Activated naive CD4-positive, alpha-beta T cell (primary cell): ENCODE measurements at places on chromosomes 2 and 18.

- DNase-seq: no peak
Observed at GRCh38 chr2:183341057-183341456, 216.8 kb downstream of the NUP35 start.

GRCh38 chr18:56492136-56492535 is 146.3 kb downstream of the TXNL1 start:
- no peak for DNase-seq

- no peak for DNase-seq
Observed at GRCh38 chr2:113707106-113707505, 49.3 kb downstream of the SLC35F5 start.

DNA sequence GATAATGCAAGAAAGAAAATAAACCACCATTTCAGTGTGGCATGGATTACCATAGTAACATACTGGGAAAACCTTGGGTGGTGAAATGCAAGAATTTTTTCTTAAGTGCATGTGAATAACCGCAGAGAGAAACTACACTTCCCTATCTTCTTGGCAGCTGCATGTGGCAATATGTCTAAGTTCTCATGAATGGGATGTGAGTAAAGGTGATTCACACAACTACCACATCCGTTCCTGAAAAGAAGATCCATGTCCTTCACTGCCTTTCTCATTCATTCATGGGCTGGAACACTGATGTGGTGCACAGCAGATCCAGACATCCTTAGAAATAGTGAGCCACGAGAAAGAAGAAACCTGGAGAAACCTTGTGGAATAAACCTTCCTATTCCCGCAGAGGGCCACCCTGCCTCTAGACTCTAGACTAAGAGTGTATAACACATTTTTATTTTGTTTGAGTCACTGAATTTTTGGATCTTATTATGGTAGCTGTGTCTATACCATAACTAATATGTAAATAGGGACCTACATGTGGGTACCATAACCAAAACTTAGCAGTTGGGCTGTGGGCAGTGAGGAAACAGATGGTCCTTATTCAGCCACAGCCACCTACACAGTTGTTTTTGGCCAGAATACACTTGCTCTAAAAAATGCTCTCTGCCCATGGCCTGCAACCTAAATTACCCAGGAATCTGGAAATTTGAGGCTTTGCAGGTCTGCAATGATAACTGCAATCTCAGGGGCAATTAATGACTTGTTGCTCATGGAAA is 573.3 kb downstream of the LRP1B start:
- no peak for DNase-seq

GRCh38 chr2:855177-855576 is 95.5 kb upstream of the SNTG2 start:
- no peak for DNase-seq

DNA sequence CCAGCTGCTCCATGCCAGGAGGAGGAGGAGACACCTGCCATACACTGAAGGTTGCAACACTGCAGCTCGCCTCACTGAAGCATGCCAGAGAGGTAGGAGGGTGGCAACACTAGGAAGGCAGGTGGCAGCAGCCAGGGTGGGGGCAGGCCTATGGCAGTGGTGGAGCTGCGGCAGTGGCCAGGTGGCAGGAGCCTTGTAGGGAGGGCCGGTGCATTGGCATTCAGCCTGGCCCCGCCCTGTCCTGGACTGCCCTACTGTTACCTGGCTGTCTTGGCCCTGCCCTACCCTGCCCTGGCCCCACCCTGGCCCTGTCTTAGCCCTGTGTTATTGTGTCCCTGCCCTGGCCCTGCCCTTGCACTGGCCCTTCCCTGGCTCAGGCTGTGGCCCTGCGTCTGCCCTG is 7.4 kb upstream of the ANKRD62 start:
- no peak for DNase-seq

- DNase-seq: no peak
Observed at GRCh38 chr18:50977037-50977760, 9.4 kb downstream of the ELAC1 start.

- DNase-seq: no peak
Observed at GRCh38 chr2:223086370-223086981, 34.5 kb downstream of the KCNE4 start.

DNA sequence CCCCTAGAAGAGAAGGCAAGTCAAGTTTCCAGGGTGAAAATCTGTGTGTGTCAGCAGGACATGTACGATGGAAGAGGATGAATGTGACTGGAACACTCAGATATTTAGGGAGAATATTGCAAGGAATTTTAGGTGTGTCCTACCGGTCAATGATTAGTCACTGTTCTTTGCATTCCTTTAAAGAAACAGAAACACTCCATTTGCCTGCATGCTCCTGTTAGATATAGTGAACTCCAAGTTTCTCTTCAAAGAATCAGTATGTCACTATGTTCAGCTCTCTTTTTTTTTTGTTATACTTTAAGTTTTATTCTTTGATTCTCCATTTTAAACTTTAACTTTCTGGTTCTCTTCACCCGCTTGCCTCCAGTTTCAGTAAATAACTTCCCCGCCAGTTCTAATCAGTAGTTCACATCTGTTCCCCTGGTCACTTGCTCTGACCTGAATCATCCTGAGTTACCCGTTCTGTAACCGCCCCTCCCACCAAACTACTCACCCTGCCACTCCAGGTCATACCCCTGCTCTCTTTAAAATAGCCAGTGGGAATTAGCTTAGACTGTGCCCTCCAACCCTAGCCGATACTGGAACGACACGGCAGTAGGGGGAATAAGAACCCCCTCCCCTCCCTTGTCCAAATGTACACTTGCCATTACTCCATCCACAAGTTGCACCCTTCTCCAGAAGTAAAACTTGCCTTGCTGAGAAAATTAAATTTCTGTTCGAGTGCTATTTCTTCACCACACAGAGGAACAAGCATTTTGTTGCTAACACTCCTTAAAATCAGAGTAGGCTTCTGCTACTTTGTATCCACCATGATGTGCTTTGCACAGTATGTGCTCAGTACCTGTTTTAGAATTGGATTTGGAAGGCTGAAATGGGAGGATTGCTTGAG is 268.4 kb downstream of the METTL4 start:
- no peak for DNase-seq

- no peak for DNase-seq
Observed at GRCh38 chr2:237815637-237816036, 17.1 kb downstream of the RBM44 start.

DNA sequence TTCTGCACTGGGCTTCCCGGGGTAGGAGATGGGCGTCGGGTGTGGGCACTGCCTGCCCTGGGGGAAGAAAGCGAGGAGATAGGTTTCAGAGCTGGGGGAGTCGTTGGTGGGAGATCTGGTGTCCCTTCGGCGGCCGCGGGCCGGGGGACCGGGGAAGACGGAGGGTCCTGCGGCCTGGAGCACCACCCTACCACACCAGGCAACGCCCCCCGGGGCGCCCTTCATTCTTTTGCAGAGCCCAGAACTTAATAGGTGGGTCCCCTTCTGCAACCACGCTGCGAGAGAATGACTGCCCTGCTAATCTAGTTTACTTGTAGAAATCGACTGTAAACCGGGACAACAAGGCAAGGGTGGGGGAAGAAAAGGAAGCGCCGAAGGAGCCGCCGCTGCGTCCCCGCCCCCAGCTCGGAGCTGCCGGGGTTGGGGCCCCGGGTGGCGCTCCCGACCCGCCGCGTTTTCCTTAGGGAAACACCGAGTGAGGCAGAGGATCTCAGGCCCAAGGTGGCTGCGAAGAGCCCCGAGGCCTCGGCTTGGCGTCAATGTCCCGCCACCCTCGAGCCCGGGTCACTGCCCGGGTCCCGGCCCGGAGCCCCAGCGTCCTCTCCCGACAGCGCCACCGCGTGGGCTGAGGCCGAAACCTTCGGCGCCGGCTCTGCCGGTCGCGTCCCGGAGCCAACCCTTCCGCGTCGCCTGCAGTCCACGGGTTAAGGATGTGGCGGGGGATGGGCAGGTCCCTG is 5.4 kb upstream of the SATB2 start:
- no peak for DNase-seq

- no peak for DNase-seq
Observed at GRCh38 chr2:16745466-16745865, 79.8 kb upstream of the CYRIA start.

GRCh38 chr2:133705287-133705686 is 137.0 kb upstream of the NCKAP5 start:
- no peak for DNase-seq

- no peak for DNase-seq
Observed at GRCh38 chr18:58988600-58988999, 123.9 kb downstream of the ZNF532 start.

DNA sequence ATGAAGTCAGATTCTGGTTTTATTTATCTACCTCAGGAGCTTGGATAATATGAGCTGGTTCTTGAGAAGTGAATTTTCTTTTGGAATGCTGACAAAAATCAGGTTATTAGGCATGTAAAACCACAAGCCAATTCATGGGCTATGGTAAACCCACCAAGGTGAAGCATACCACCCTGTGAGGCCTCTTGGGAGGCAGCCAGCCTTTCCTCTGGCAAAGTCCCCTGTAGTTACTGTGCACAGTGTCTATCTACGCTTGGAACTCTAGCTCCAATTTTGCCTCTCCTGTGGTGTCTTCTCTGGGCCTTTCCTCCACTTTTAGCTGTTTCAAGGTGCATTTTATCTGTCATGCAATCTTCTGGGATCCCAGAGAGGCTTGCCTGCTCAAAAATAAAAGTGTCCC is 242.7 kb upstream of the ZSWIM2 start:
- DNase-seq: no peak

- no peak for DNase-seq
Observed at GRCh38 chr2:65370387-65371073, 61.9 kb downstream of the SPRED2 start.

DNA sequence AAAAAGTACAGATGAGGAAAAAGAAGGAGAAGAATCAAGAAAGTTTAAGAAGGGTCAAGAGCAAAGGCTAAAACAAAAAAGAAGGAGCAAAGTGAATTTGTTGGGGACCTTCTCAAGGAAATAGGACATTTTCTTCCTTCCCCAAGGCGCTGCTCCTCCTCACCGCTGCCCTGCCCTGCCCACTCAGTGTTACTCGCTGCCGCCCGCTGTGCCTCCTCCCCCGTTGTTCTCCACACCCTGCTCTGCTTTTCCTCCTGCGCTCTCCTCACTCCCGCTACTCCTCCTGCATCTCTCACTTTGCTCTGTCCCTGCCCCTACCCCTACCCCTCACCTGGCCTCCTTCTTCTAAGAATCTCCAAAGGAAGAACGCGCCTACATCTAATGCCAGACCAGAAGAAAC is 50.7 kb downstream of the ID2 start:
- no peak for DNase-seq

GRCh38 chr2:205827809-205828365 is 145.6 kb downstream of the NRP2 start:
- DNase-seq: no peak

DNA sequence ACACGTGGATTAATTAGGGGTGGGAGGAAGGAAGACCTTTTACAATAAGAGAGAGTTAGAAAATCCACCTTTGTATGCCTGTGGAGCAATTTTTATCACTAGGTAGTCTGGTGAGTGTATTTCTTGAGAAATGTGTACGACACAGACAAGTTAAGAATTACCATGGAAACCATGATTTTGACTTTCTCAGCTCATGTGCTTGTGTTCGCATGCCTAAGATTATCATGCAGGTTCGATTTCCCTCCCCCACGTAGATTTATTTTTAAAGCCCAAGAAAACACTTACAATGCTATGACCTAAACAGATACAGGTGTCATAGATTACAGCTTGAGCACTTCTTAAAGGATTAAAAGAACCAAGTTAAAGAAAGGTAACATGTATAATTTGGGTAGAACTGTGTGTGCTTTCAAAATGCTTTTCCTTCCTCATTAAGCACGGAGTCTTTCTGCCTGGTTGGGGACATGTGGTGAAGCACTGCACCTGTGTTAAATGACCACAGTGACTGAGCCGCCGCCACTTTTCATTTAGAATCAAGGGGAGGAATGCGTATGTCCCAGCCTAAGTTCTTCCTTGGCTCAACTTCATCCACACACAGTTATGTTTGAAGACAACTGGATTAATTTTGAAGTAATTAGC is 16.6 kb downstream of the SERTAD2 start:
- DNase-seq: no peak

- DNase-seq: no peak
Observed at GRCh38 chr2:217622205-217623060, 380.4 kb downstream of the TNS1 start.

GRCh38 chr2:74093426-74093825 is 54.3 kb downstream of the BOLA3 start:
- DNase-seq: no peak

- DNase-seq: no peak
Observed at GRCh38 chr2:240142859-240143258, 2.4 kb upstream of the OTOS start.

DNA sequence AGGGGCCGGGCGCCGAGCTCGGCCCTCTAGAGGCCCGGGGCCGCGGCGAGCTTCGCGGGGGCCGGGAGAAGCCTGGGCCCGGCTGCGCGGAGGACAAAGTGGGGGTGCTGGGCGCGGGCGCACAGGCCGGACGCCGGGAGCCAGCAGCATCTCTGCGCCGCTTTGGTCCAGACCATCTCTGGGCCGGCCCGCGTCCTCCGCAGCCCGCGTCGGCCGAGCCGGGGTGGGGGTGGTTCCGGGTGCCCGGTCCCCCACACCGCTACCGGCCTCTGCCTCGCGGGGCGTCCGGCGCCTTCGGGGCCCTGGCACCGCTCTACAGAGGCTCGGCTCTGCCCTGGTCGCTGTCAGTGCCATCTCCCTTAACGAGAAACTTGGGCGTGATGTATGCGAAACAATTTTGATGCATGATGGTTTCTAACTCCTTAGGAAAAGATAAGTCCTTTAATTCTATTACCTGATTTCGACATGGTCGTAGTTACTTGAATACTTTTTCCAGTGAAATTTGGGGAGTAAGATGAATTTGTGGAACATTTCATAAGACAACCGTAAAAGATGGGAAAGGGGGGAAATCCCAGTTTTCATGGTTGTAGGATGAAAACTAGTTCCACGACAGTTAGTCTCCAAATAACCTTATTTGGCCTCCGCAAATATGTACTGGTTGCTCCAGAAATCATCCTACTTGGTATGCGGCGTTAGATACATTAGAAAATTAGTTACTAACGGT is 562 bp downstream of the TWSG1 start:
- peak; percentile 11 for DNase-seq

- no peak for DNase-seq
Observed at GRCh38 chr2:98805412-98806171, 74.7 kb upstream of the MGAT4A start.

GRCh38 chr2:101843471-101843870 is 146.0 kb downstream of the MAP4K4 start:
- no peak for DNase-seq
